Stimulated activated CD8-positive, alpha-beta memory T cell treated with anti-CD3 and anti-CD28 coated beads, Interleukin-4, amount 100 ng/mL, for 1 hour (primary cell): ENCODE measurements at places on chromosomes 12 and 14.

DNA sequence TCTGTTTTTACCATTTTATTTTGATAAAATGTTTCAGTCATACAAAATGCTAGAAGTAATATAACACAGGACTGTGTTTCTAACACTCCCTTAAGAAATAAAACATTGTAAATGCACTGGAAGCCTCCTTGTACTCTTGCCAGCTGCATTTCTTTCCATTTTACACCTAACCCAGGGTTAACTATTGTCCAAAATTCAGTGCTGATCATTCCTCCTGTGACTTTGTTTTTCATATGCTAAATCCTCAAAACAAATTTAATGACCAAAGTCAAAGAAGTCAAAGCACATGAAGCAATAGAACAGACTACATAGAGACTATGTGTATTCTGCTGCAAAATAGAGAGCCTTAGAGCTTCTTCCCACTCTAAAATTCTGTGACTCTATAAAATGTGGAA lies 420.3 kb upstream of the PRICKLE1 start:
- DNase-seq, result no peak

- no peak for DNase-seq
Measured at GRCh38 chr12:39931231-39931630, 174.7 kb downstream of the SLC2A13 start.

DNA sequence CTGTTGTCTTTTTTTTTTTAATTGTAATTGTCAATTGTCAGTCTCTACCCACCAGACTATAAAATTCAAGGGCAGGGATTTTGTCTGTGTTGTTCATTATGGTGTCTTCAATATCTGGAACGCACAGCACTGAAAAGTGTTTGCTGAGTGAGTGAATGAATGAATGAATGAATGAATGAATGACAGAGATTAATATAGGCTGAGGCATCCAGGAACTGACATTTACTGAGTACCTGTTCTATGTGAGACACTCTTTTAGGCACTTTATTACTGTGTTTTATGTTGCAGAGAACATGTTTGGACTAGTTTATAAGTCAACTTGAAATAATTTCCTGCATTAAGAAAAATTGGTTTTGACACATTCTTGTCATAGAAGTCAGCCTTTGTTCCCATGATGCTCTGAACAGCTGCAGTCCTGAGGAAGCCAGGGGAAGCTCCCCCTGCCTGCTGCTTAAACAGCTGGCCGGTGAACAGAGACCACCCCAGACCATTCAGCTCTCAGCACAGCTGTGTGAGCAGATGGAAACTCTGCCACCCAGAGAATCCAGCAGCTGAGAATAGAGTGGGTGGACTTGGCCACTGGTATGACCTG lies 160.7 kb upstream of the CCND2 start:
- DNase-seq, result no peak

- DNase-seq, result no peak
Measured at GRCh38 chr14:63478010-63478409, 65.2 kb downstream of the PPP2R5E start.

GRCh38 chr14:56194042-56194441 lies 75.8 kb downstream of the PELI2 start:
- no peak for DNase-seq

GRCh38 chr14:28059254-28059653 lies 707.3 kb upstream of the FOXG1 start:
- DNase-seq, result no peak

DNA sequence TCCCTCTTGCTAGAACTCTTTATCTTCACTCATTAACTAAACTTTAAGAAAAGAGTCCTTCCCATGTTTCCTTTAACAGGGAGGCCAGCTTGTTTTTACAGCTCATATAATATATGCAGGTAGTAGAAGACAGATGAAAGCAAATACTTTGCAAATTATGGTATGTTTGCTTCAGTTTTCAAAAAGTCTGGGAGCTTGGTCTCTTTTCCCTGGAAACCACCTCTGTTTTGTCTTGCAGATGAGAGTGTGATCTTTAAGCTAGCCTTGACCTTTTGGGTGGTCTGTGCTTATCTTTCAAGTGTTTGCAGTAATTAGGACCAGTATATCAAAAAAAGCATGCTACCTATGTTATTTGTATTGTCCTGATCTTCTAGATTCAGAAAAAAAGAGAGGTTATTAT lies 62.7 kb downstream of the ERC1 start:
- DNase-seq, result no peak

- no peak for DNase-seq
Measured at GRCh38 chr14:24518851-24519250, 10.8 kb upstream of the CMA1 start.

- DNase-seq, result no peak
Measured at GRCh38 chr12:92439420-92439805, 263.4 kb upstream of the PLEKHG7 start.

GRCh38 chr12:92362785-92363184 lies 217.1 kb upstream of the BTG1 start:
- no peak for DNase-seq

DNA sequence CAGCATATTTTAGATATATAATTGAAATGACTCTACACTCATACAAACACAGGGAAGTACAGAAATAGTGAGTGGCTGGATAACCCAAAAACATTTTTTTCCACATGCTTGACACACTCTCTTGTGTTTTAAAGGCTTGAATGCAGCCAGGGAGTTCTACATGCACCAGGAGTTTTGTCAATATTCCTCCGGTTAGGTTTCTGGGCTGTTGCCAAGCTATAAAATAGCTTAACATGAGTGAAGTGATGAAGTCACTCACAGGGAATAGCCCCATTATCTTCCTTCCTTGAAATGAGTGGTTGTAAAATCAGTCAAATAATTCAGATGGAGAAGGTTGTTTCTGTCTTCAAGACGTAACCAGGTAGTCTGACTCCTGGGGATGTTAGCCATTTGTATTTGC lies 582.7 kb downstream of the SLC6A15 start:
- DNase-seq, result no peak
